Activated T-cell treated with anti-CD3 and anti-CD28 coated beads for 24 hours (primary cell): ENCODE measurements at places on chromosomes 3 and 15.

DNA sequence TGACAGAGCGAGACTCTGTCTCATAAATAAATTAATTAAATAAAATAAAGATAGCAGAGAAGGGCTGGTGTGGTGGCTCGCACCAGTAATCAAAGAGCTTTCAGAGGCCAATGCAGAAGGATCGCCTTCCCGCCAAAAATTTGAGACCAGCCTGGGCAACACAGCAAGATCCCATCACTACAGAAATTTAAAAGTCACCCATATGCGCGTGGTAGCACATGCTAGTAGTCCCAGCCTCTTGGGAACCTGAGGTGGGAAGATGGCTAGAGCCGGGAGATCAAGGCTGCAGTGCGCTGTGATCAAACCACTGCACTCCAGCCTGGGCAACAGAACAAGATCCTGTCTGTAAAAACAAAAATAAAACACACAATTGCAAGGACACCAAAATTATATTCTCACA, 9.6 kb downstream of the SMARCC1 start:
- no peak for DNase-seq

DNA sequence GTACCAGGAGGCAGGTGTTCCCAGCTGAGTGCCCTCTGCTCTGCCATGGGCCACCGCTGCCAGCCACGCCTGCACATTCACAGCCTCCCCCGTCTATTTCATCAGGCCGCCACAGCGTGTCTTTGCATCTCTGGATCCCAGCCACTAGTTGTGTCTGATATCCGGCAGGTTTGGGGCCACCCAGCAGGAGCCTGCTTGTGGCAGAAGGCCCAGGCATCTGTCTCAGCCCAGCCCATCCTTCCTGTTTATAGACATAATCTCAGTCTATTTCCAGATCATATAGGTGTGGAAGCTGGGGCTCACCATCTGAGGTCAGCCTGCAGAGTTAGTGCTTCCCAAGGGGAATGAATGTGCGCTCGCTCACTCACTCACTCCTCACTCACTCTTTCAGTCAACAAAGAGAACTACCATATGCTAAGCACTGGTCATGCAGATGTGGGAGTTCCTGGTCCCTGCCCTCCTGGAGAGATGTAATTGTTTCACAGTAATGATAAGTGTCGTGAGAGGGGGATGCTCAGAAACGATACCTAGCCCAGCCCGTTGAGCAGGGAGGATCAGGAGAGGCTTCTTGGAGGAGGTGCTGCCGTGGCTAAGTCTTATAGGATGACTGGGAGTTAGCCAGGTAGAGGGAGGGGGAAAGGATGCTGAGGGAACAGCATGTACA, 60.6 kb downstream of the FGD5 start:
- DNase-seq = no peak

DNA sequence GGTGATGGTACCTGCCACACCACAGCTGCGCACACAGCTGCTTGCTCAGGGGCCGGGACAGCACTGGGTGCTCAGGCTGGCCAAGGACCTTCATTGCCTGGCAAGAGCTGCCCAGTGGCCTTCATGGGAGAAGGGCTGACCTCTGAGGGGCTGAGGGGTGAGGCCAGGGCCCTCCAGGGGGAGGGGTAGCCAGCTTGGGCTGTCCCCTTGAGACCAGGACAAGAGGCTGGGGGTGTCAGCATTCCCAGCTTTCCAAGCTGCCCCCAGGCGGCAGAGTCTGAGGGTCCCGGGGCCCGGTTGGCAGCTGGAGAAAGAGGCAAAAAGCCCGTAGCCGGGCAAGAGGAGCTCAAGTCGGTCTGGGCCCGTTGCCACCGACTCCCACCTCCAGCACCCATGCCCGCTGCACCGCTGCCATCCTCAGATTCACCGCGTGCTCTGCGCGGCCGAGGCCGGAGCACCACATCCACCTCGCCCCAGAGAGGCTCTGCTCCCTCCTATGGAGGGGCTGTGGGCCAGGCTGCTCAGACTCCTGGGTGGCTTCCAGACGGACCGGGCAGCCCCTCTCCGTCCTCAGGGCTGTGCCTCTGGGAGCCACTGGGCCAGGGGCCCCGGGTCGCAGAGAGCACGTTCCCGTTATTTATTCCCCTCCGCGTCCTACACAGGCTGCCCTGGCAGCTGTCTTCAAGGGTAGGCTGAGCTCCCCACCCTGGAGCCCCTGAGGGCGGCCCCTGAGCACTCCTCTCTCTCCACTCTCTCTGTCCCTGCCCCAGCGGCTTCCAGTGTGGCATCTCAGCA, 51.5 kb downstream of the PLXNA1 start:
- no peak for DNase-seq

GRCh38 chr3:185739264-185739701, 85.6 kb downstream of the IGF2BP2 start:
- no peak for DNase-seq

GRCh38 chr3:146125951-146126350, 35.0 kb downstream of the PLOD2 start:
- DNase-seq = no peak

GRCh38 chr3:117723825-117724224, 1014.2 kb downstream of the TUSC7 start:
- DNase-seq = no peak

GRCh38 chr3:11814663-11815062, 32.0 kb downstream of the TAMM41 start:
- DNase-seq = no peak

DNA sequence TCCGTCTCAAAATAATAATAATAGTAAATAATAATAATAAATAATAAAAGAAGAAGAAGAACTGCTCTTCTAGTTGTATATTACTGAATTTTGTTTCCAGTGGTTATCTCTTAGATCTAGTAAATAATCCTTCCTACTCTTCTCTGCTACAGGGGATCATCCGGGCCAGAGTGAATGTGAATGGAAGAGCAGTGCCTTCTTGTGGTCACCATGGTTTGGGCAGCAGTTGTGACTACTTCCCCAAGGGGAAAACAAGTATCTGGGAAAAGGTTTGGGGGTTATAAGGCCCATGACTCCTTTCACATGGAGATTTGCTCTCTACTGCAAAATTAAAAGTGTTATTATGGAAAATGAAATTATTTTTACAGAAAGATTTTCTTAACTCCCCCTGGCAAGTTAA, 5.5 kb upstream of the OR5K1 start:
- DNase-seq = no peak

- DNase-seq = no peak
Observed at GRCh38 chr3:122689587-122689986, 8.9 kb downstream of the PARP14 start.

DNA sequence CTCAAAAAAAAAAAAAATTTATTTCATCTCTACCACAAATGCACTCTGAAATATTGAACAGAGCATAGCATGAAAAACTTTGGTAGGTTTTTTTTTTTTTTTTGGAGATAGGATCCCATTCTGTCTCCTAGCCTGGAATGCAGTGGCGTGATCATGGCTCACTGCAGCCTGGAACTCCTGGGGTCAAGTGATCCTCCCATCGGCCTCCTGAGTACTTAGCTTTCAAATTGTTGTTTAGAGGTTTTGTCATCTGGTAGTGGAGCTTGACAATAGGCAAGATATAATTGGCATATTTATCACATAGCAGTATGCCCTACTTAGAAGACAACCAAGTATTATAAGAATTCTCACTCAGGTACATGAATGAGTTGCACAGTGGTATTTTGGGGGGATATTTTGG, 234.2 kb upstream of the ST8SIA2 start:
- no peak for DNase-seq
